ENCODE measurements at places on chromosomes 1 and 21.

GRCh38 chr1:229105109-229105508, 165.8 kb upstream of the RAB4A start:
- DNase-seq, result peak; percentile 72

GRCh38 chr1:84379138-84379916, 19.0 kb upstream of the DNASE2B start:
- no peak for DNase-seq

DNA sequence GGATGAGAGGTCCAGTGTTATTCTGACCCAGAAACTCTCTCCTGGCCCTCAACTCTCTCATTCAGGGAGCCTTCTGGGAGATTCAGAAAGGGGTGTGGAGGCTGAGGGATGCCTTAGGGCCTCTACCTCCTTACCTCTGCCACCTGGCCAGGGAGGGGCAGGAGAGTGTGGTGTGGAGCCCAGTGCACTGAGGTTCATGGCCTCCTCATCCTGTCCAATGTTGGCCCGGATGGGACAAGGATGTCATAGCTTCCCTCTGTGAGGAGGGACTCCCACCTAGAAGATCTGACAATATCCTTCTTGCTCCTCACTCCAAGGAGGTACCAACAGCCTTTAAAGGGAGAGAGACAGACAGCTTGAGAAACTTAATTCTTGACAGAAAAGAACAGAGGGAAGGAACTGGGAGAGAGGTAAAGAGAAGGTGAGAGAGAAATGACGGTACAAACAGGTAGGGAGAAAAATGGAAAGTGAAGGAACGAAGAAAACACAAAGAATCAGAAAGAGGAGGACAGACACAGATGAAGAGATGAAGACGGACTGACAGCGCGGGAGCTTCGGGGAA, 779 bp downstream of the BEND5 start:
- no peak for DNase-seq

- no peak for DNase-seq
Measured at GRCh38 chr1:32876341-32877210, 5.9 kb upstream of the FNDC5 start.

GRCh38 chr1:77538956-77539518, 143.4 kb downstream of the ZZZ3 start:
- no peak for DNase-seq

GRCh38 chr1:3170561-3171453, 101.8 kb downstream of the PRDM16 start:
- peak; percentile 93 for DNase-seq

DNA sequence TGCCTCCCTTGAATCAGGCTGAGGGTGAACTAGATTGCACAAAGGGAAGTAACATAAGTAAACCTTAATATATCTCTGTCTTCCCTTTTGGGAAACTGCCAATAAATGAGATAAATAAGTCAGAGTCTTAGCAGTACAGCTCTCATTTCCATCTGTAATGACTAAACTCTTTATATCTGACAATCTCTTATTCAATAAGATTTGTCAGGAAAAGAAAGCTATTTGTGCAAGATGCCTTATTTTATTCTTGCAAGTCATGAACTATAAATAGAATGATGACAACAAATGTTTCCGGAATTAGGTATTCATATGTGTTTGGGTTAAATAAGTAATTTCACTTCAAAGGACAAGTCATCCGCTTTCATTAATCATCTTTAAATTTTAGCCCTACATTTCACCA, 229.2 kb downstream of the PTGER3 start:
- DNase-seq, result no peak

DNA sequence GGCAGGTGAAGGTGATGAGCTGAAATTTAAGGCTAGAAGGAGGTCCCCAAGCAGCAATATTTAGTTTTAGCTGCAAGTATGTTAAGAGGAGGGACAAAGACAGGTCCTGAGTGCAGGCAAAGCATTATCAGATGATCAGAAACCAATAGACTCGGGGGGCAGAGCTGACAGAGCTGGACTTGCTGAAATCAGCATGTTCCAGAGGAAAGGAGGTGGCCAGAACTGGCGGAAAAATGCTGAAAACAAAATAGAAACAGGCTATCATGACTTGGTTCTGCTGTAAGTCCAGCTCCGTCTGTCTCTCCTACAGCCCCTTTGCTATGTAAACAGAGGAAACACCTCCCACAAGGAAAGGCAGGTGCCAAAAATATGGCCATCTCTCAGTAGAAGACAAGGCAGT, at the start of gene CD5L:
CD5L (minus strand) TSS at position 101 of the 400 bp plus-strand sequence. CDS start 107 bp downstream, outside the sequence.
- no peak for DNase-seq

GRCh38 chr1:4269952-4270570, 370.0 kb upstream of the C1orf174 start:
- DNase-seq, result no peak

GRCh38 chr1:210750468-210750867, 383.5 kb downstream of the KCNH1 start:
- DNase-seq, result no peak

DNA sequence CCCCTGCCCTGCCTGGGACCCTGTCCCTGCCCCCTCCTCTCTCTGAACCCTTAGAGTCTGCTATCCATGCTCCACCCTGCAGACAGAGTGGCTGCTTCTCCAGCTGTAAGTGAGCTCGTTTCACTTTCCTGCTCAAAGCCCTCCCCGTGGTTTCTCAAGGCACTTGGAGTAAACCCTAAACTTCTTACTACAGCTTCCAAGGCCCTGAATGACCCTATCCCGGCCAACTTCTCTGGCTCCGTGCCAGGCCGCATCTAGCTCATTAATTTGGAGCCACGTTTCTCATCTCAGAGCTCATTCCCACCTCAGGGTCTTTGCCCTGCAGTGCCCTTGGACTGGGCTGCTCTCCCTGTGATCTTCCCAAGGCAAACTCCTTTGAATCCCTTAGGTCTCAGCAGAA, 235.1 kb upstream of the RUNX1 start:
- DNase-seq, result no peak

- no peak for DNase-seq
Measured at GRCh38 chr1:161068306-161069234, 1.1 kb downstream of the ARHGAP30 start.

- DNase-seq, result no peak
Measured at GRCh38 chr1:170716835-170717429, 53.0 kb downstream of the PRRX1 start.

DNA sequence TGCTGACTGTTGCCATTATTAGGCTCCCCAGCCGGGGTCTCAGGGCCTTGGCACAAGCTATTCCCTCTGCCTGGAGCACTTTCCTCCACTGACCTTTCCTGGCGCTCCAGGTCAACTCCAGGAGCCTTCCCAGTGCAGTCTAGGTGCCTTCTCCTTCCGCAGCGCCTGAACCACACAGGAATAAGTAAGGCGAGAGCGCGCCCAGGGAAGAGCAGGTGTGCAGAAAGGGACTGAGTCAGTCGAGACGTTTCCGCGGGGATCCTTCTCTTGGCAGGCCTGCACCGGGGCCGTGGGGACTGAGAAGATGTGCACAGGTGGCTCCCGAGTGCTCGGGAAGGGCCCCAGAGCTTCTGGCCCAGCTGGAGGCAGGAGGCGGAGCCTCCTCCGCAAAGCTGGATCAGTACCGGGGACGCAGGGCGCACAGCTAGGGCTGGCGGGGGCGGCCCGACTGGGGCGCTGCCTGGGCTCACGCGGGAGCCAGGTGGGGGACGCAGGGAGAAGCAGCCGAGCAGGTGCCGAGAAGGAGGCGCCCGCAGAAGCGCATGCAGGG, 765 bp upstream of the BMP8A start:
- no peak for DNase-seq

- DNase-seq, result no peak
Measured at GRCh38 chr1:8871539-8871935, 6.9 kb downstream of the ENO1 start.

DNA sequence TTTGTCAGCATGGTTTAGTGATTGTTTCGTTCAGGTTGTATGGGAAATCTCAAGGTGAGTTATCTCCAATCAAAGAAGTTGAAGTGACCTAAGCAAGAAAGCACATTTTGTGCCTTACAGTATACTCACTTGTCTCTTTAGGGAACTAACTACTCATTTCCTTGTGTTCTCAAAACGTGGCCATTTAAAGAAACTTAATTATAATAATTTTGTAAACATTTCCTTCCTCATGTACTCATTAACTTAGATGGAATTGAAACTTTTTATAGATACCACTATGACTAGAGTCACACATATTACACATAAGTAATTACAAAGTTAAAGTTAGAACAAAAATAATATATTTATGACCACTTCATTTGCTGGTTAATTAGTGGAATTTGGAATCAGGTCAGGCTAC, 552.6 kb downstream of the MRPL39 start:
- DNase-seq, result no peak

DNA sequence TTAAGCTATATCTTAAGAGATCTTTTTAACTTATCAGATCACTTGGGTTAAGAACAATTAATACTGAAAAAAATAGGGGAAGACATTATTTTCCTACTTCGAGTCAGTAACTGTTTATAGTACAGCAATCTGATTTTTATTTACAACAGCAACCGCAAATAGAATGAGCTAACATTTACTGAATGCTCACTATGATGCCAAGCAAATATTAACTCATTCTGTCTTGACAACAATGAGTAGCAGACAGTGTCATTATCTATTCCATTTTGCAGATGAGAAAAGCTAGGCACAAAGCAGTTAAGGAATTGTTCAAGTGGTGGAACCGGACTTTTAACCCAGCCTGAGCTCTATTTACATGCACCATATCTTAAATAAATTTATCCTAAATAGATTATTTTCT, 273.7 kb downstream of the NTNG1 start:
- DNase-seq, result no peak

- DNase-seq, result no peak
Measured at GRCh38 chr1:9871707-9872425, 38.2 kb downstream of the CTNNBIP1 start.

DNA sequence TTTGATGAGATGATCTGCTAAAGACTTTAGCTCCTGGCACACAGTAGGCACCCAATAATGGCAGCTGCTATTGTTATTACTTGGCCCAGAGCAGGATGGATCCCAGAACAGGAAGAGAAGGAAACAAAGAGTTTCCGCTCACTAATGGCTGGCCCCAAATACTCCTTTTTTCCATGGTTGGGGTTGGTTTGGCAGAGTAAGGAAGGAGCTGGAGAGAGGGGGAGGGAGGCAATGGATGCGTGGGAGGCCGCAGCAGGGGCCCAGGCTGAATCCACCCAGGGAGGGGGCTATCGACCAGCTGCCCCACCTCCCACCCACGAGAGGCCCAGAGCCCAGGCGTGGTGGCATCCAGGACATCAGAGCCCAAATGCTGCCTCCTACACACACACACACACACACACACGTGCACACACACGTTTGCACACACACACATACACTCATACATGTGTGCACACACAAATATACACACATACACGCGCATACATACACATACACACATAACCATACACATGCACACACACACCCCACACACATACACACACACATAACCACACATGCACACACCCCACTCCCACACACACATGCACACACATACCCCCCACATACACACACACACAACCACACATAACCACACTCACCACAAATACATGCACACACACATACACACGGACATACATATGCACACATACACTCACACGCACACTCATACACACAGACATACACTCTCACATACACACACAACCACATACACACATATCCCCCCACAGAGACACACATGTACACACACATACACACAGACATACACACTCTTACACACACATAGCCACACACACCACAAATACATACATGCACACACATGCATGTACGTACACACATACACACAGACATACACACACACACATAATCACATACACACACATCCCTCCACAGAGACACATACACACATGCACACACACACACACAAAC, 25.2 kb downstream of the C1QB start:
- no peak for DNase-seq

DNA sequence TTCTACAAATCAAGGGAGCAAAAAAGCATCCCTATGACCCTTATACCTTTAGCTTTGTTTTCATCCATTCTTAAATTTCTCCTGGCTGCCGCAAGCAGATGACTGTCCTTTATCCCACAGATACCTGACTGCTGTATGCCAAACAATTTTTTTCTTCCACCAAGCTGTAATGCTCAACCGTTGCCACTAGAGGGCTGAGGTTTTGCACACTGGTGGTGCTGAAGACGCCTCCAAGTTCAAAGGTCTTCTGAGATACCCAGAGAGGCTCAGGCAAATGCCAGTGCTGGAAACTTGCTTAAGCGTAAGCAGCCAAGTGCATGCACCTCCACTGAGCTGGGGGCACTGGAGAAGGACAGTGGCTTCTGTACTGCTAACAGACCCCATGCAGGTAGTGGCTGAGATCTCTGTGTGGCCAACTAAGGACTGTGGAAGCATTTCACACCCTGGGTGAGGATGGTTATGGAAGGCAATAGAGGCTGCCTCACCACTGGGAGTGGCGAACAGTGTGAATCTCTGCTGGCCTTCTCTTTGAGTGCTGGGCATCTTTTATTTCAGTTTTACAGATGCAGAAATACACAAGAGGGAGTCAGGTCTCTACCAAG, 28.5 kb downstream of the CNIH3 start:
- no peak for DNase-seq

DNA sequence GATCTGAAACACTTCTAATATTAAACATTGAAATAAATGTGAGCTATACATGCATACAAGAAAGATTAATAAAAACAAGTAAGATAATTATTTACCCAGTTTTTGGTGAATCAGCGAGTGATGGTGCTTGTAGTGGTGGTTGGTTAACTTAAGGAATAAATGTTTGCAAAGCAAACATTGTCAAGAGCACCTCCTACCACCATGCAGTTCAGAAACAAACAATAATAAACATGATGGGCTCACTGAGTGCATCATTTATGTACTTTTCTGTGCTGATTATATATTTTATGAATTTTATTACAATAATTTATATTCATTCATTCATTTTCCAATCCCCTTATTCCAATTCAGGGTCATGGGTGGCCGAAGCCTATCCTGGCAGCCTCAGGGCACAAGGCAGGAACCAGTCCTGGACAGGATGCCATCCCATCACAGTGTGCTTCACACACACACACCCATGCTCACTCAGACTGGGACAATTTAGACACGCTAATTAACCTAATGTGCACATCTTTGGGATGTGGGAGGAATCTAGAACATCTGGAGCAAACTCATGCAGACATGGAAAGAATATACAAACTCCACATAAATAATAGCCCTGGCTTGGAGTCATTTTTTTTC, 57.8 kb downstream of the ZMYM4 start:
- no peak for DNase-seq

DNA sequence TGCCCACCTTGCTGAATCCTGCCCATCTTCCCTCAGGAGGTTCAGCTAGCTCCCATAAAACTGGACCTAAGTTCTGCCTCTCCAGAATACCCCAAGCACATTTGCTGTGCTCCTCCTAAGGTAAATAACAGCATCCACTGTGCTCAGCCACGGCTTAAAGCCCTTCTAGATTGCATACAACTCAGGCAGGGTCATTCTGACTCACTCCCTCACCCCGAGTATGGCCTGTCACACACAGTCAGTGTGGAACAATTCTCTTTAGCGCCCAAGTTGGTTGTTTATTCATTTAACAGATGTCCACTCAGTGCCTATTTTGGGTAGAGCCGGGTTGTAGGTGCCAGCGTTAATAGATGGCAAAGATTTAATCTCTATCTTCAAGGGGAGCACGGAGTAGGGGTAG, 147.5 kb upstream of the EDN2 start:
- DNase-seq, result no peak

- DNase-seq, result no peak
Measured at GRCh38 chr21:21216047-21216446, 217.8 kb downstream of the NCAM2 start.

- no peak for DNase-seq
Measured at GRCh38 chr1:27116232-27116631, 38.7 kb downstream of the SLC9A1 start.

- DNase-seq, result no peak
Measured at GRCh38 chr1:221468546-221468945, 273.3 kb downstream of the DUSP10 start.
